ENCODE measurements at places on chromosomes 12 and 14.

DNA sequence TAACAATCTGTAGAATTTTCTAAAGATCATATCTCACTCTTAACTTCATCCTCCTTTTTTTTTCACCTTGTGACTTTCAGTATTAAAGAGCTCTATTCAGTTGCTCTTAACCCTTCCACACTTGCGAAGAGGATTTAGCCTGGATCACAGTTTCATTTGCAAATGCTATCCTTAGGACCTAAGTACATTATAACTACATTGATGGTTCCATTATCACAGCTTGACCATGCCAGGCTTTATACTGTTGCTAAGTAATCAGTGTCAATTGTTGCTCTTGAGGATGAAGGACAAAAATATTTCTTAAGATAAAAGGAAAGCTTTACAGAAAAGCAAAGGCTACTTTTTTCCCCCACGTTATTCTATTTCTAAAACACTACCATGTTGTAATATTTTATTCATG lies 122.2 kb downstream of the PDZRN4 start:
- H3K4me1 ChIP-seq = no peaks in the 10 kb centered on the region
- no peak overlapping the region for H3K4me3 ChIP-seq
- H3K36me3 ChIP-seq = no peaks in the 10 kb centered on the region
- no peaks in the 10 kb centered on the region for H3K27me3 ChIP-seq
- H3K27ac ChIP-seq = no peak overlapping the region

- no peak overlapping the region for H3K4me3 ChIP-seq
- no peaks in the 10 kb centered on the region for H3K27me3 ChIP-seq
- DNase-seq = no peak
- H3K4me1 ChIP-seq = no peaks in the 10 kb centered on the region
- H3K27ac ChIP-seq = no peak overlapping the region
Measured at GRCh38 chr14:45194964-45195363, 58.0 kb downstream of the MIS18BP1 start.

- H3K27ac ChIP-seq = no peak overlapping the region
- no peaks in the 10 kb centered on the region for H3K4me1 ChIP-seq
- H3K36me3 ChIP-seq = no peaks in the 10 kb centered on the region
Measured at GRCh38 chr12:74770552-74770951, 232.9 kb downstream of the ATXN7L3B start.

- H3K4me1 ChIP-seq = no peaks in the 10 kb centered on the region
- H3K27me3 ChIP-seq = no peaks in the 10 kb centered on the region
- no peak for DNase-seq
- no peak overlapping the region for H3K4me3 ChIP-seq
- no peaks in the 10 kb centered on the region for H3K36me3 ChIP-seq
Measured at GRCh38 chr12:1880153-1880845, 38.2 kb downstream of the CACNA2D4 start.

GRCh38 chr12:105920161-105920684 lies 218.5 kb downstream of the NUAK1 start:
- H3K36me3 ChIP-seq = no peaks in the 10 kb centered on the region
- H3K27me3 ChIP-seq = no peaks in the 10 kb centered on the region
- peak; percentile 76 for DNase-seq
- H3K27ac ChIP-seq = peak overlapping the region; percentile 43

DNA sequence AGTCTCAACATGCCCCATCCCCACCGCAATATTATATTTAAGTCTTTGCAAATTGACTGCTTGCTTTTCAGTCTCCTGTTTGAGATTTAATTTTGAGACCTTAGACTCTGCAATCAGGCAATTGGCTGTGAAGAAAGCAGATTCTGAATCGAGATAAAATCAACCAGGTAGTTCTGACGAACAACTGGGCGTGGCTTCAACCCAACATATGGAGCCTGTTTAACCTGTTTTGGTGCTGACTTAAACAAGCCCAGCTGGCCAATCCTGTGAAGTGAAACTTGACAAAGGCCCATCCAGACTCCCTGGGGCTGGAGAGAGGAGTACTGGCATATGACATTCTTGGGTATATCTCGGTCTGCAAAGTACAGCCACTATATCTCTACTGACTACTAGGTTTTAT lies 9.8 kb upstream of the CIPC start:
- H3K4me1 ChIP-seq = no peaks in the 10 kb centered on the region
- no peak overlapping the region for H3K27ac ChIP-seq
- no peaks in the 10 kb centered on the region for H3K27me3 ChIP-seq
- no peaks in the 10 kb centered on the region for H3K36me3 ChIP-seq
- no peak overlapping the region for H3K4me3 ChIP-seq

DNA sequence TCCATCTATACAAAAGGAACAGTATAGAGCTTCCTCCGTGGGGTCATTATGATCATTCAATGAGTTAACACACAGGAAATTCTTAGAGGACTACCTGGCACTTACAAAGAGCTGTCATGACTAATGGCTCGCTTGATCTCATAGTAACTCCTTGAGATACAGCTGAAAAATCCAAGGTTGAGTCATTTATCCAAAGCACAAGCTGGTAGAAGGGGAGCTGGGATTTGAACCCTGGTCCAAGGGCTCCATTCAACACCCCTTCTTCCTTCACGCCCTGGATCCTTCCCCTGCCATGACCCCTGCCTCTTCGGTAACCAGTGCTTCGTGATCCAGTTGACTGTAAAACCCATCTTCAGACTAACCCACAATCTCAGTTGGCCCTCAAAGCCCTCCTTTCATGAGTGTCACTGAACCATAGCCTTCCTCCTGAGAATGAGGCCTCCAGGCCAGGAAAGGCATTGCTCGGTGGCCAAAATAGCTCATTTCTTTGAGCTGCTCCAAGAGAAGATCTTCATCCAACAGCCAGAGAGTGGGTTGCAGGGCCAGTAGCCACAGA lies 7.8 kb downstream of the ZFP36L1 start:
- DNase-seq = no peak
- H3K27me3 ChIP-seq = no peaks in the 10 kb centered on the region
- H3K4me1 ChIP-seq = peaks cover 15% of the 10 kb centered on the region
- no peak overlapping the region for H3K4me3 ChIP-seq

- no peaks in the 10 kb centered on the region for H3K36me3 ChIP-seq
- no peak overlapping the region for H3K4me3 ChIP-seq
- DNase-seq = no peak
Measured at GRCh38 chr14:92756446-92756845, 8.0 kb upstream of the LGMN start.

DNA sequence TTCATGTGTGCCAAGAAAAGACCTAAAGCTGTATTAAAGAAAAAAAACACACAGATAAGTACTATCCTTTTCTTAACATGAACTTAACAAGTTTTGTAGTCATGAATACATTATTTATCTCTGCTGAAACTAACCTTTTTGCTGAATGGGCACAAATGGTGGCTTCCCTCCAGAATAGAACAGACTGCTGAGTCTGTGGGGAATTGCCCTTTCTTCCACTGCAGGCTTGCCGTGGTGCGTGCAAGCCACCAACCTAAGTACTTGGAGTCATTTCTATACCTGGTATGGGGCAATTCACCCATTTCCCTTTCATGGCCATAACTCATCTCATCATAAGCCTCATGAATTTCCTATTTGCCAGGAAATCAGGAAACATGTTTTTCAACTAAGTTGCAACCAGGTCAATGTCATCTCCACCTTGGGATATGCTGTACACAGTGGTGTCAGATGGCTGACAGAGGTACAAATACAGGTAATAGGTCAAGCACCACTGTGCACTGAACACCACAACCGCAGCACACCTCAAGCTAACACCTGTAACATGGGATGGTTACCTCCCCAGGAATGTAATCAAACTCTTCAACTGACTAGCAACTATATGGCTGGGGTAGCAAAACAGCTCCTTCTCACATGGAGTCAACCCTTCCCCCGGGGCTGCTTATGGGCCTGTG lies 49.9 kb downstream of the CATSPERB start:
- H3K4me1 ChIP-seq = no peaks in the 10 kb centered on the region
- no peak overlapping the region for H3K4me3 ChIP-seq
- H3K27me3 ChIP-seq = no peaks in the 10 kb centered on the region
- no peak overlapping the region for H3K27ac ChIP-seq
- H3K36me3 ChIP-seq = no peaks in the 10 kb centered on the region

DNA sequence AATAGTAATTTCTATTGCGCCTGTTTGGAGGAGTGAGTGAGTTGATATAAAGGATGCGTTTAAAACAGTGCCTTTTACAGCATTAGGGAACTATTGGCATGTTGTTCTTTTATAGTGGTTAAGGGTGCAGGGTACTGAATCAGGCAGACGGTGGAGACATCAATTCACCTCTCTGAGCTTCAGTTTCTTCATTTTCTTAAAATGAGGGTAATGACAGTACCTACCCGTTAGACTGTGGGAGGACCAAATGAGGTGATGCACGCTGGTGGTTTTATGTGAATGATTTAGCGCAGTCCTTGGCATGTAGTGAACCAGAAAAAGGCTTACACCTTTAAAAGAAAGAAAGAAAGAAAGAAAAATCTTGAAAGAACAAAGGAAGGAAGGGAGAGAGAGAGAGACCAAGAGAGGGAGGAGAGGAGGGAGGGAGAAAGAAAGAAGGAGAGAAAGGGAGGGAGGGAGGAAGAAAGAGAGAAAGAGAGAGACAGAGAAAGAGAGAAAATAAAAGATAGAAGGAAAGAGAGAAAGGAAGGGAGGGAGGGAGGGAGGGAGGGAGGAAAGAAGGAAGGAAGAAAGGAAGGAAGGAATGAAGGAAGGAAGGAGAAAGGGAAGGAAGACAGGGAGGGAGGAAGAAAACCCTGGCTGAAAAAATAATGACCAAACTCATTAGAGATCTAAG lies 22.2 kb upstream of the CCND2 start:
- no peak for DNase-seq
- no peaks in the 10 kb centered on the region for H3K36me3 ChIP-seq
- no peaks in the 10 kb centered on the region for H3K27me3 ChIP-seq

DNA sequence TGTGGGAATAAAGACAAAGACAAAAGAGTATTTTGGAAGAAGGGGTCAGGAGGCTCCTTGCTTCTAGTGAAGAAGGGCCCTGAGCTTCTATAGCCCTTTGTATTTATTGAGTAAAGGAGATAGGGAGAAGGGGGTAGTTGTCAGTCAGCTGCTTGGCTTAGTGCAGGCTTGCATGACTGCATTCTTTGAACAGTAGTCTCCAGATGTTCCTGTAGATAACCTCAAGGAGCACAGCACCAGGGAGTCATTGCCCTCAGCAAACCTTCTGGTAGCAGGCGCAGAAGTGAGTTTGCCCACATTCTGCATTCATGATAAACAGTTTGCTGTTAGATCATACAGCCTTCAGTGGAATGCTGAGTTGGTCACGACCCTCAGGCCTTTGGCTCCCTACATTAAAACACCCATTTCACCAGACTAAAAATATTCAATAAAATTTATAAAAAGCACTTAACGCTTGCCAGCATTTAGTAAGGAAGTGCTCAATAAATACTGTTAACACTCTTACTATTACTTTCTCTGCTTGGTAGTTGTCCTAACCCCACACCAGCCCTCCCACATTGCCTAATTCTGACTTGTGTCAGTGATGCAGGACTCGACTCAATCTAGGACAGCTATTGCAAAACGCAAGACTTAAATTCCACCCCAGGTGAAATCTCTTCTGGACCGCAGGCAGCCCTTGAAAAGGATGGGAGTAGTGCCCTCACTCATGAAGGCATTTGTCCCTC lies 3.0 kb upstream of the DHRS4 start:
- peaks cover under 1% of the 10 kb centered on the region for H3K36me3 ChIP-seq
- no peak overlapping the region for H3K27ac ChIP-seq
- peaks cover 24% of the 10 kb centered on the region for H3K4me1 ChIP-seq
- H3K4me3 ChIP-seq = no peak overlapping the region

GRCh38 chr12:56086096-56086495 lies 6.1 kb downstream of the ERBB3 start:
- no peaks in the 10 kb centered on the region for H3K27me3 ChIP-seq
- no peaks in the 10 kb centered on the region for H3K36me3 ChIP-seq

- peaks cover 55% of the 10 kb centered on the region for H3K36me3 ChIP-seq
- peaks cover 32% of the 10 kb centered on the region for H3K4me1 ChIP-seq
- no peaks in the 10 kb centered on the region for H3K27me3 ChIP-seq
- DNase-seq = no peak
- H3K4me3 ChIP-seq = no peak overlapping the region
- peak overlapping the region; percentile 13 for H3K27ac ChIP-seq
Measured at GRCh38 chr14:75702616-75703261, 41.7 kb downstream of the TTLL5 start.

DNA sequence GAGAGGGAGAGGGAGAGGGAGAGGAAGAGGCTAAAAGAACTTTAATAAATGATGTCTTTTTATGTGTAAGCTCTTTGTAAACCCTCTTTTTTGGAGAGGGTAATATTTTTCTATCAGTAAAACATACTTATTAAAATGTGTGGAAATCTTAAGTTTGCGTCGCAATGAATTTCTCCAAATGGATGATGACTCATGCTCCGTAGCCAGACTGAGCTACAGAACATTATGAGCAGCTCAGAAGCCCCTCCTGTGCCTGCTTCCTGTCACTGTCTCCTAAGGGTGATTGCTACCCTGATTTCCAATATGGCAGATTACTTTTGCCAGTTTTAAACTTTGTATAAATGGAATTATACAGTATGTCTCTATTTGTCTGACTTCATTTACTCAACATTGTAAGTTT lies 13.0 kb upstream of the PYGL start:
- H3K27ac ChIP-seq = no peak overlapping the region
- no peaks in the 10 kb centered on the region for H3K27me3 ChIP-seq
- no peak for DNase-seq
- H3K4me3 ChIP-seq = no peak overlapping the region
- no peaks in the 10 kb centered on the region for H3K4me1 ChIP-seq
